ENCODE measurements at places on chromosomes 5 and 9. TPM values are rescaled to one million over a fixed set of nuclear protein-coding genes. Genes with fewer than 3 reads are reported as not detected.

Gene SPINK4
- total RNA-seq: not detected

Gene PCDHA6
- 1.1 TPM for total RNA-seq

DNA sequence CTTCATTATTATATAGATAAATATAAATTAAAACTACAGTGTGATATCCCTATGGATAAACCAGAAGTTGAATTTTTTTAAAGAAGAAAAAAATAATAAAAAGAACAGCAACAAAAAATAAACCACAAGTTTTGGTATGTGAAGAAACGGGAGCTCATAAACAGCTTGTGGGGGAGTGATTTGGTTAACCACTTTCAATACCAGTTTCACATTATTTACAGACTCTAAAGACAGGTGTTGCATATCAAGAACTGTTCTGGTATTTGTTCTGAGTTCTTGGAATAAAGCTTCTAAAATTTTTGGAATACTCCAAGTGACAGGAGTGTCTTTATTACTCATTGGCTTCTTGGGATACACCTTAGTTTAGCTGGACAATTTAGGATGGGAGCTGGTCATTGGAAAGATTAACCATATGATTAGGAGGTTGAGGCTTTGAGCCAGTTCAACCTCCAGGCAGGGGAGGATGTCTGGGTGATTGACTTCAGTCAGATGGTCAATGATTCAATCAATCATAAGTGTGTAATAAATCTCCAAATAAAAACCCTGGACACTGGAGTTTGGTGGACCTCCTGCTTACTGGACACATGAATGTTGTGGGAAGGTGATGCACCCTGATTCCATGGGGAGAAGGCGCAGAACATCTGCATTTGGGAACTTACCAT, 2223.1 kb upstream of the C9orf72 start:
- no peak for DNase-seq

DNA sequence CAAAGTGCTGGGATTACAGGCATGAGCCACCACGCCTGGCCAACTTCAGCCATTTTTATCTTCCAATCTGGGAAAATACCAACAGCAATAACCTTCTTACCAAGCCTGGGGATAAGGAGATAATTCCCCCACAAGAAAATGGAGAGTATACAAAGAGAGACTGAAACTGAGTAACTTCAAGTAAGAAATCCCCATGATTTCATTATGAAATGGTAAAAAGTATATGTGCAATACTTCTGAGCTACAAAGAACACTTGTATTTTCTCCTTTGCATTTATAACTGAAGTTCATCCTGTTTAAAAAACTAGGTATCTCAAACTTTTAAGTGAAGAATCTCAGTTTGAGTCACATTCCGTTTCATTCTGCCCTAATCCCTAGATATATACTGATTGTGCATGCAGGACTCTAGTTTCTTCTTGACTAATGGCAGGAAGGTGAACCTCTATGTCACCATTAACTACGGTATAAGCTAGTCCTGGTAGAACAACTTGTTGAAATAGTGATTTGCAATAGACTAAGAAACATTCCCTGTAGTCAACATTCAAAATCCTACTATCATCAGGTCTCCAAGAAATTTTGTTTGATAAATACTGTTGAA, 2071.4 kb downstream of the MAT2B start:
- no peak for DNase-seq

- DNase-seq: no peak
These were observed 475.1 kb downstream of the TMEM232 start for GRCh38 chr5:110251366-110251765.

GRCh38 chr5:9169557-9169902, 376.3 kb downstream of the SEMA5A start:
- no peak for DNase-seq

GRCh38 chr5:59367791-59368394, 525.6 kb downstream of the PDE4D start:
- DNase-seq: peak; percentile 64

GRCh38 chr9:113350937-113351336, 1.6 kb downstream of the BSPRY start:
- no peak for DNase-seq

- no peak for DNase-seq
These were observed 10.1 kb upstream of the FOXI1 start for GRCh38 chr5:170095646-170096045.

- no peak for DNase-seq
These were observed 400.8 kb upstream of the PIK3R1 start for GRCh38 chr5:67814569-67815311.

Gene PCA3
- total RNA-seq: not detected

DNA sequence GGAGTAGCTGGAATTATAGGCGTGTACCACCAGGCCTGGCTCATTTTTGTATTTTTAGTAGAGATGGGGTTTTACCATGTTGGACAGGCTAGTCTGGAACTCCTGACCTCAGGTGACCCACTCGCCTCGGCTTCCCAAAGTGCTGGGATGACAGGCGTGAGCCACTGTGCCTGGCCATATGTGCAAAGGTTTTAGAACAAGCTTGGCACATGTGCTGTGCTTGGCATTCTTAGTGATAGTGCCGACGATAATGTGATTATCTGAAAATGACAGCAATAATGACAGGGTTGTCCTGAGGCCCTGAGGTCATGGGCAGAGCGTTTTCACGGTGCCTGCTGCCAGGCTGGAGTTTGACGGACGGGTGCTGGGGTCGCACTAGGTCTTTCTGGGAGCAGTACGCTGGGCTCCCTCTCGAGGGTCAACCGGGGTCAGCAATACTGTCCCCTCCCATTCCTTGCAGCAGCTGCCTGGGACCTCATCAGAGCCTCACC, 42.6 kb downstream of the HMCN2 start:
- DNase-seq: no peak

Gene SLC34A1
- total RNA-seq: not detected

- peak; percentile 31 for DNase-seq
These were observed at the start of gene FOXD1 for GRCh38 chr5:73448463-73449136. Gene FOXD1, minus strand, starts transcription at chr5:73448777. Its CDS starts 415 bp downstream, at chr5:73448362.

Gene IL5
- total RNA-seq: not detected

DNA sequence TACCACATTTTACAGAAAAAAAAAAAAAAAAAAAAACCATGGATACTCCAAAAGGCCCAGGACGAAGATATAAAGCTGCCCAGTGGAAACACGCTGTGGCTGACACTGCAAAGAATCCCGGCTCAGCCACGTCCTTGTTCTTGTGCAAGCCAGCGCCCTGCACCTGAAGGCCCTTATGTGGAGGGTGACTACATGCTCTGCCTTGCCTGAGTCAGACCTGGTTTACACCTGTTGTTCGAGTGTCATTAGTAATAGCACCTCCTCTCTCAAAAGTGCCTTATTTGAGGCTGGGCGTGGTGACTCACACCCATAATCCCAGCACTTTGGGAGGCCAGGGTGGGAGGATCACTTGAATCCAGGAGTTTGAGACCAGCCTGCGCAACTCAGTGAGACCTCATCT, 54.3 kb upstream of the ZSWIM6 start:
- DNase-seq: peak; percentile 85

Gene PFN3
- total RNA-seq: not detected

Gene CAVIN4
- 0.61 TPM for total RNA-seq

Gene ALG2
- total RNA-seq: 22.2 TPM

- DNase-seq: no peak
These were observed 2.1 kb upstream of the PHF2 start for GRCh38 chr9:93574091-93574899.

GRCh38 chr5:137572042-137572695, 73.0 kb upstream of the SPOCK1 start:
- peak; percentile 8 for DNase-seq

GRCh38 chr5:68067291-68067690, 148.3 kb upstream of the PIK3R1 start:
- DNase-seq: no peak

Gene SOWAHA
- 1.0 TPM for total RNA-seq

Gene IRX1
- 35.1 TPM for total RNA-seq

DNA sequence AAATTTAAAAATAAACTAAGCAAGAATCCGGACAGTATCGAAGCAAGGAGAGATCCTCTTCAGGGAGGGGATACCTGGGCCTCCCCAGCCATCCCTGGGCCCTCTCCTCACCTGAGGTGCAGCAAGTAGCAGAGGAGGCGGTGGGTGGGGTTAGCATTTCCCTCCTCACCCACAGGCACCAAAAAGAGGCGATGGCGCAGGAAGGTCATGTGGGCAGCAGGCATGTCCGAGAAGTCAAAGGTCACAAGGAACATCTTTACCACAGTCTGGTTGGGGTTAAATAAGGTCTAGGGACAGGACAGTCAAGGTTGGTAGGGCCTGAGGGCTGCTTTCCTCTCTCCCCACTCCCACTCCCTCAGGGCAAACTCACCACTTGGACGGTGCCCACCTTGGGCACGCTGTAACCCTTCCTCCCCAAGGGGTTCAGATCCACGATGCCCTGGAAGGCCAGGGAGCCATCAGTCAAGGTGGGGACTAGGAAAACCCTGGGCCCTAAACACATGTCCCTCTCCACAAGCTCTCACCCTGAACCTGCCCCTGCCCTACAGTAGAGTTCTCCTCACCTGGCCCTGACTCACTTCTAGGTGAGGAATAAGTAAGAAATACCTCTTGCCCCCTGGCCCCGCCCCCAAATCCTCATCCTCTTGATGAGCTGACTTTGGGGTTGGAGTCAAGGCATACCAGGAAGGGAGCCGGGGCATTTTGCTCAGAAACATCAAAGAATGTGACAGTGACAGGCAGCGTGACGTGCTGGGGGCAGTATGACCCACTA, 2.8 kb upstream of the STOML2 start:
- no peak for DNase-seq

DNA sequence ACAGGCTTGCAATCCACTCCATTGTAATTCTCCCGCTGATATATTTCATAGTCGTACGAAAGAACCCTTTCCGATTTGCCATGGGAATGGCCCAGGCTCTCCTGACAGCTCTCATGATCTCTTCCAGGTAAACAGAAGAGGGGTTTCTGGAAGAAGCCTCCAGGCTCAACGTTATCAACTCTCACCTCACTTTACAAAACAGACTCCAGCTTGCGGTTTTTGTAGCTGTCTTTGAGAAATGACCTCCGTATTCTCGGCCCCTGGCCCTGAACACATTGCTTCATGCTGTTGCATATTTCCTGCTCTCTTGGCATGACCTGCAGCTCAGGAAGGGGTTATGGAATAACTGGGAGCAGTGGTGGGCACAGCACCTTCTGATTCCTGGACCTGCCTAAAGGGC, 85.7 kb downstream of the SLC1A1 start:
- no peak for DNase-seq

DNA sequence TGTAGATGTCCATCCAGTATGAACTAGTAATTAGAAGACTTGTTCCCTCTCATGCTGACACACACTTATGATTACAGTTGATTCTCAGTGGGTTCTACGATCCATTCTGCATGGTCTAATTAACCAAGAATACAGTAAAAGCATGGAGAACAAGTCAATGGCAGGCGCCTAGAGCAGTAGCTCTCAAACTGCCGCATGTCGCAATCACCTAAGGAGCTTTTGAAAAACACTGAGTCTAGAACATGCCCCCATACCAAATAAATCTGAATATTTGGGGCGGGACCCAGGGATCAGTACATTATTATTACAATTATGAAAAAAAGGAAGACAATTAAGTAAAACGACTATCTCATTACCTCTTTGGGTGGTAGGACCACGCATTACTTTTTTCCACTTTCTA, 26.7 kb upstream of the CEP78 start:
- DNase-seq: no peak

DNA sequence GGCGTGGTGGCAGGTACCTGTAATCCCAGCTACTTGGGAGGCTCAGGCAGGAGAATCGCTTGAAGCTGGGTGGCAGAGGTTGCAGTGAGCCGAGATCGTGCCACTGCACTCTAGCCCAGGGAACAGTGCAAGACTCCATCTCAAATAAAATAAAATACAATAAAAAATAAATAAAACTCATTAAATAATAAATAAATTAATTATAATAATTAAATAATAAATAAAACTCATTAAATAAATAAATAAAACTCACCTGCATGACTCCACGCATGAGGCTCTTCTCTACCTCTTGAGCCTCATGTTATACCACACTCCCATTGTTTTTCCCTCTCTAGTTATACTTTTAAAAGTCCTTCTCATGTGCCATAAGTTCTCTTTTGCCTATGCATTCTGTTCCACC, 995.4 kb downstream of the MAT2B start:
- no peak for DNase-seq

DNA sequence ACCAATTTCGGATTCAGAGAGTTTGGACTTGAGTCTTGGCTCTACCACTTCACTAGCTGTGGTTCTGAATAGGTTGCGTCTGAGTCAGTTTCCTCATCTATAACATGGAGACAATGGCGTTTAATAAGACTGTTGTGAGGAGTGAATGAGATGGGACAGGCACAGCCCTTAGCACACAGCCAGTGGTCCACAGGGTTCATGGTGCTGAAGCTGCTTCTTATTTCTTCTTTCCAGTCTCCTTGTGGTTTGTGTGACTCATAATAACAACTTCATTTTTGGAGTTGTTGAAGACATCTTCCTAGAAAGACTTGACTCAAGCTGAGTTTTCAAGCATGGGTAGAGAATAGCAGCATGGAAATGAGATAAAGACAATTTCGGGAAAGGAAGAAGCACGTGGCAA, 172.6 kb upstream of the PPP2R2B start:
- DNase-seq: no peak

Gene KIF4B
- 0.30 TPM for total RNA-seq

DNA sequence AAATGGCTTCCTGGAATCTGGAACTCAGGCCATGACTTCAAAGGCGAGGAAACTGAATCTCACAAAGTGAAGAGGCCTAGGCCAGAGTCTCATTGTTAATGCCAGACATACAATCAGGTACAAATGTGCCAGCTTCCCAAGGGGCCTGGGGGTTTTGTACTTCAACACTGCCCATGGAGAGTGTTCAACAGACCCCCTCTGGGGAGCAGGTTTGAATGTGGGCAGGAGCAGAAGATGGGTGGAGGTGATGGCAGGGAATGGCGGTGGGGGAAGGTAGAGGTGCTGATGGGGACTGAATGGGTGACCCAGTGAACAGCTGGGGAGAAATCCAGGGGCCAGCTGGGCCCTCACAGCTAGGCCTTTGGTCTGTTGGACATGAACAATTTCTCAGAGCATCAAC, 12.0 kb downstream of the FOXI1 start:
- no peak for DNase-seq

DNA sequence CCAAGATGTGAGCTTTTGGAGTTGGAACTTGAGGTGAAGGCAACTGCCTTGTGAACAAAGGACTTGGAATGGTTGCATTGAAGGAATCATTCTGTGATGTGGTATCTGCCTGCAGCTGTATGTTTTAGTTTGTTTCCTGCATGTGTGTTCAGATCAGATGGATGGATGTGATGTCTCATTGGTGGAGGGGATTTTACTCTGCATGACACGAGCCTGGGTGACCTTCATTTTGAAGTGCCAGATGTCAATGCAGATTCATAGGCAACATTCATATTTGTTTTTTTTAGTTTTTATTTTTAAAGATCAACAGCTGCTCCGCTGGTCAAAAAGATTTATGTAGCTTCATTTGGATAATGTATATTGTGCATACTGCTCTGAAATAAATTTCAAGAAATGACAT, 13.5 kb downstream of the FBXL7 start:
- no peak for DNase-seq

GRCh38 chr9:91126761-91127445, 234.8 kb downstream of the AUH start:
- no peak for DNase-seq
